Naive B cell (primary cell): ENCODE measurements at places on chromosomes 3 and 15.

DNA sequence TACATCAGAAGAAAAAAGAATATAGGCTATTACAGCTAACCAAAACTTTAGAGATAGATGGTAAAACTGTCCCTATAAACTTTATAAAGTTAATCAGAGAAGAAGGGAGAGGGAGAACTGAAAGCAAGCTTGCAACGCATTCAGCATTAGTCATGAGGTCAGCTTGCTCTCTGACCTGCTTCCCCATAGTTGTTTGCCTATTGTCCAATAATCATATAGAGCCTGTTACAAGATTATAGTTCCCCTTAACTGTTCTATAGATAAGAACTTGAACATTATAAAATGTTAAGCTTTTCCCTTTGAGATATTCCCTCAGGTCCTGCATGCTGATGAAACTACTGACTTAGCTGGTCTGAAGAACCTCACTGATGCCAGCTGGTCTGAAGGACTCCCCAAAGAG lies 74.5 kb downstream of the CPNE4 start:
- DNase-seq: no peak

DNA sequence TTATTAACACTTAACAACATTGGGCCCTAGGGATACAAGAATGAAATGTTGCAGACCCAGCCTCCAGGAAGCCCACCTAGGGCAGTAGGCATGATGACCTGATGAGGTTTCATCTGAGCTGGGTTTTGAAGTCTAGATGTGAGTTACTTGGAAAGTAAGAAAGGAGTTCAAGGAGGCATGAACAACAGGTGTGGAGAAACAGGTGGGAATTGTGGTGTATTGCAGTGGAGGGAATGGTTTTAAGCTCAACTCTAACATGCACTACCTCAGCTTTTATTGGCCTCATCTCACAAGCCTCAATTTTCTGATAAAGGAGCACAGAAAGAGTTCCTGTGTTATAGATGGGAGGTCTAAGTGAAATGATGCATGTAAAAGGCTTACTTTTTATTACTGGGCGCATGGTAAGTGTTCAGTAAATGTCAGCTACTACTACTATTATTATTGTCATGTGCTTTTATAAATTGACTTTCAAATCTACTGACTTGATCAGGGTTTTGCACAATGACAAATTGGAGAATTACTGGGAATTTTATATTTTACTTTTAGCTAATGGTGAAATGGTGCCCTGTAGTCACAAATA lies 19.3 kb downstream of the SCAANT1 start:
- no peak for DNase-seq

DNA sequence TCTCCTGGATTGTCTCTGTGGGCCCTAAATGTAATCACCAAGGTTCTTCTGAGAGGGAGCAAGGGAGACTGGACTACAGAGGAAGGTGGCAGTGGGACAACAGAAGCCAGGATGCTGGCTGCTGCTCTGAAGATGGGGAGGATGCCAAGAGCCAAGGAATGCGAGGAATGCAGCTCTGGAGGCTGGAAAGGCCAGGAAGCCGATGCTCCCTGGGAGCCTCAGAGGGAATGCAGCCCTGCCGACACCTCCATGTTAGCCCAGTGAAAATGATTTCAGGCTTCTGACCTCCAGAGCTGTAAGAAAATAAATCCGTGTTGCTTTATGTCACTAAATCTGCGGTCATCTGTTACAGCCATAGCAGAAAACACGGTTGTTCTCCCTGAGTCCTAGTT lies 44.1 kb downstream of the UMPS start:
- no peak for DNase-seq

GRCh38 chr15:69459066-69459465 lies 6.4 kb downstream of the RPLP1 start:
- no peak for DNase-seq

GRCh38 chr3:138113326-138113725 lies 2.1 kb downstream of the DZIP1L start:
- no peak for DNase-seq

- DNase-seq: no peak
Observed at GRCh38 chr15:56241374-56242105, 2.1 kb downstream of the RFX7 start.

- DNase-seq: no peak
Observed at GRCh38 chr3:42764561-42765295, 8.3 kb downstream of the CCDC13 start.

DNA sequence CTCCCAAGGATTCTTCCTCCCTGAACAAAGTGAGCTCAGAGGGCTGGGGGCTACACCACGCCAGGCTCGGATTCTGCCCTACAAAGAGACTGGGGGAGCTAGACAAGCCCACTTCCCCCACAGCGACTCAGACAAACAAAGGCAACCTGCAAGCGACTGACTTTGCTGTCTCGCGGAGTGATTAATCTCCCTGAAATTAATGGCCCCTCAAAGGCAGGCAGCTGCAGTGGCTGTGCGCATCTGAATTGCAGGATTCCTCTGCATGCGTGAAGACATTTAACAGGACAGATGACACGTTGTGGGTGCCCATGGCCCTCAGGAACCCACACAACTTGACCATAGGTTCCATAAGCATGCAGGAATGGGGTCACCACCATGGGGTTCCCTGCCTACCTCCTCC lies 18.4 kb downstream of the CTXND1 start:
- no peak for DNase-seq

DNA sequence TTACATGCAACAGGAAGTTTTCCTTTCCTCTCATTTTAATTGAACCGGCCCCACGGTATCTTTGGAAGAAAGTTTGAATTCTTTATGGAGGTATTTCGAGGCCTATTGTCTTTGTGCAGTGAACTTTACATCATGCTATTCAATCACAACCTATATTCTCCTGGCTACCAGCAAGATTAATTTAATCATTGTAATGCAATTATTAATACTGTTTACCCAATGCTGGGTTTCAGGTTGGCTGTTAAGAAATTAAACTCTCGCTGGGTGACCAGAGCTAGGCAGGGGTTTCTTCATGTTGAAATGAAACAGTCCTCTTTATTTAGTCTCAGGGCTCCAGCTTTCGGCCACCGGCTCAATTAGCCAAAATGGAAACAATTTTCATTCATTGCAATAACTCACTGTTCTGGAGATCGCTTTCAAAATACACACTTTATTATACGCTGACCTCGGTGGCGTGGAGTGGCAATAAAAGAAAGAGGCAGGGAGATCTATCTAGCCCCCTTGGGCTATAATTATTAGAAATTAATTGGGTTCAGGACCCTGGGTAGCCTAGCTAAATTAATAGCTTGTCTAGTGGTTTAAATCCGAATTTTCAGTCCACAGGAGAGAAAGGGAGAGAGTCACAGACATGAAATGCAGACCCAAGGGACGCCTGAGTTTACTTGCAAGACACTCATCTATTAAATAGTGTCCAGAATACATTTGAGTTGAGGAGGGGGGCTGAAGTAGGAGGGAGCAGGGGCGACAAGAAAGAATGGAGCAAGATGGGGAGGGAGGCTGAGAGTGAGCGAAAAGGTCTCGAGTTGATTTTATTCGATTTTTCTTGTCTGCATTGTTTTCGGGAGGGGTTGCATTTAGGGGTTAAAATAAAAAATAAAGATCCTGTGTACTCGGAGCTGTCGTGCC lies 3.9 kb upstream of the MECOM start:
- no peak for DNase-seq

- no peak for DNase-seq
Observed at GRCh38 chr3:30623351-30623750, 16.9 kb downstream of the TGFBR2 start.

DNA sequence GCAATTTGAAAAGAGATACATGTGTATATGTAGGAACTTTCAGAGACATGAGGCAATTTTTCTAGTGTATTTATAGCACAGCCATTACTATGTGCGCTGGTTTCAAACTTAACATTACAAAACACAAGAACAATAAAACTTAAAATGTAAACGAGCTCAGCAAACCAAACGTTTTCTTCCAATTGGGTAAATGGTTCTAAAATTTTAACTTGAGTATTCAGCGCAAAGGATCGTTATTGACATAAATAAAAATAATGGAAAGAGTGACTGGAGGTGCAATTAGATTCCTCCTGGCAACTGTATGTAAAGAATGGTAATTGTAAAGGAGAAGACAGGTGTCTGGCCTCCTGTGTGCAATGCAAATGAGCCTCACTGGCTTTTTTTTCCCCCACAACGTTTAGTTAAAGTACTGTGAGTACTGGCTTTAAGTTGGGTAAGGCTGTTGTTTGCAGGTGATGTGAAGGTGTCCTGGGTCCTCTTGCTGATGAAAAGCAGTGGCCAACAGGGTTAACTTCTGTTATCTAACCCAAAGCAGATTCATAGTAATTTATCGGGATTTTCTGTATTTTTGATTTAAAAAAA lies 14.1 kb upstream of the GADL1 start:
- DNase-seq: no peak

DNA sequence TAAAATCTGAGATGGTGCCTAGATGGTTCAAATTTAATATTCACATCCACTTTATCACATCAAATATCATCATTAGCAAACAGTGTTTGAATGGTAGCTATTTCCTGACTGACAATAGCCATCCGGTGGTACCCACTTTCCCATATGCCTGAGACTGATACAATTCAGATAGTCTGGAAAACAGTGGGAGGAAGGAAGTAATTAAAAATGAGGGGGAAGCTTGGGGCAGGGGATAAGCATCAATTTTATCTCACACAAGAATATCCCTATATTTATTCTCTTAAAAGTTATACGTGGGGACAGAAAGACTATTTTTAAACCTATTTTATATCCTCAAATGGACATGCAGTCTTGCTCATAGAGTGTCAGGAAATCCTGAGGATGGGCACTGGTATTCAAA lies 122.5 kb upstream of the GAP43 start:
- no peak for DNase-seq

DNA sequence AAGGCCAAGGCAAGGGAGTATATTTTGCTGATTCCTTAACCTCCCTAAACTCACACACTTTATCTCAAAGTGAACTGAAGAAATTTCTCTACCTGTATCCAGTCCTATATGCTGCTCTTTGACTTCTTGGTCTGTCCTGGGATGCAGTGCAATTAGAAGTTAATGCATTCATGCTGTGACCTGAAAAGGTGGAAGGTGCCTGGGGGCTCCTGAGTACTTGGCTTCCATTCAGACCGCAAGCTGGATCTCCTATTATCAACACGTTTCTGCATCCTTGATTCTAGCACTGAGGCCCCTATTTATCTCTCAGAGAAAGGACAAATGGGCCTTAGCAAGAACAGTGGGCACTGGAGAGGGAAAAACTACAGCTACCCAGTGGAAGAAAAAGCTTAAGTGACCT lies 17.7 kb upstream of the CADPS start:
- DNase-seq: no peak

GRCh38 chr15:74044267-74045110 lies 37.9 kb downstream of the GOLGA6A start:
- DNase-seq: no peak

DNA sequence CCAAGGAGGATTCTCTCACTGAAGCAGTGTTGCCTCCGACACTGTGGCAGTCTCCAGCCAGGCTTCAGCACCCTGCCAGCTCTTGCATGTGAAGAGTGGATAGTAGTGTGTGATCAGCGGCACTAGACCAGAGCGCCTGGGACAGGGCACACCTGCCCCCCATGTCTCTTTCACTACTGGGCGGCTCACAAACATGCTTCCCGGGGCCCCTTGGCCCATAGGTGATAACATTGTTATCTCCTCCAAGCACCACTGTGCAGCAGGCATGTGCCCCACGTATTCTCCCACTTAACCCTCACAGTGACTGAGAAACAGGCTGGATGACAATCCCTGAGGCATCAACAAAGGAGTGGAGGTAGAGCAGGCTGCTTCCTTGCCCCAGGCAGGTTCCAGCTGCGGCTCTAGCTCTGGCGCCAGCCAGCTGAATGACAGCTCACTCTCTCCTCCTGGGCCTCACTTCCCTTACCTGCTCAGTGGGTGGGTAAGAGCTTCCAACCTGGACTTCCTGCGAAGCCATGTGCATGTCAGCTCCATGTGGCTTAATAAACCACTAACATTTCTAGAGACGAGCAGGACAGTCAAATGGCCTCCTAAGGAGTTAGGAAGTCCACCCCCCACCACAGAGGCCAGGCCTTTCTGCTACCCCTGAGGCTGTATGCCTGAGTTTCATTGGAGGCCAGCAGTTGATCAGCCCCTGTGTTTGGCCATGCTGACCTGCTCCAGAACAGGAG lies 37.8 kb downstream of the KLF13 start:
- DNase-seq: no peak

DNA sequence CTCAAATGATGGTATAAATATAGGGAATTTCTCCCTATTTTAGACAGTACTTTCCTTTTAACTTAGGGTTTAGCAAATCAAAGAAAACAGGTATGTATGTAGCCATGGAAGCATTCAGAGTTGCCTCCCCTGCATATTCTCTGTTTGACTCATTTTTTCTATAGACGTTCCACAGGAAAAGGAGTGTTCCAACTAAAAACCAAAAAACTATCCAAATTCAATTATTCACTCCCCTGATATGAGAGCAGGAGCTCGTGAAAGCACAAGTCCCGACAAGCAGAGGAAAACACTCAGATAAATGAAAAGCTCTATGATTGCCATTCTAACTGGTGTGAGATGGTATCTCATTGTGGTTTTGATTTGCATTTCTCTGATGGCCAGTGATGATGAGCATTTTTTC lies 119.5 kb downstream of the FRMD5 start:
- DNase-seq: no peak

DNA sequence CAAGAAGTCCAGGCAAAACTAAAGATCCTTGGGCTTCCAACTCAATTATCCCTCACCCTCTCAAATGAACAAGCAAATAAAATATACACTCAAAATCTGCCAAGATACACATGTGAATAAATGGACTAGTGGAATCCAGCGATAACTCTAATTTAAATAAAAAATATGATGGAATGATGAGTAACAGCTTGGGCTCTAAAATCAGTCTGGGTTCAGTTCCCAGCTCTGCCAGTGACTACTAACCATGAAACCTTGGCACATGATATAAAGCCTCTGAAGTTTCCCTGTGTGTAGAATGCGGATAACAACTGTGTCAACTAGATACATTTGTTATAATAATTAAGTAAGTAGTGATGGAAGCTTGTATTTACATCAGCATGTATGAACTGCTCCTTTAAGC lies 81.3 kb downstream of the CADPS start:
- no peak for DNase-seq

- no peak for DNase-seq
Observed at GRCh38 chr3:107068980-107069379, 308.3 kb upstream of the CCDC54 start.

- peak; percentile 38 for DNase-seq
Observed at GRCh38 chr15:85854345-85855097, 59.8 kb upstream of the KLHL25 start.

DNA sequence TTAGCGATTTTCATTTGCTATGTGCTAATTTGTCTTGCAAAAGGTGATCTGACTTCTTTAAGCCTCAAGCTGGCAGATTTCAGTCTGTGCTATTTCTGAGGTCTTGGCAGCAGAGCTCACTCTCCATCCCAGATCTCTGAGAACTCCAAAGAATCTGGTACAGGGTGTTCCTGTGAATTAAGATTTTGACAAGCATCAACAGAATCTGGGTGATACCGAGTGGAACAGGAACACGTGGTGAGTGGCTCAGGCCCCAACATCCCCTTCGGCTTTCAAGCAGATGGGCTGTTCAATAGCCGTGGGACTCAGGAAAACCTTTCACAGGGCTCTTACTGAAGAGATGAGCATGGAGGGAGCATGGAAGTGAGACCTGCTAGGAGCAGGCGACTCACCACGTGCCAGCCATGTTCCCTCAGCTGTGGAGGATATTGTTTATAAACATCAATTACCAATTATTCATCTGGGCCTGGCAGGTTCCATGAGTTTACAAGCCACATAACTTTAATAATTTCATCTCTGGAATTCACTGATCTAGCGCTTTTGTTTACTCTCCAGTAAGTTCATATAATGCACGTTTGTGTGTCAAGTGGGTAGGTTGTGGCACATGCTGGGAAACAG lies 103.4 kb upstream of the SELENOK start:
- DNase-seq: no peak

GRCh38 chr15:85497172-85497569 lies 116.8 kb downstream of the AKAP13 start:
- DNase-seq: no peak

GRCh38 chr15:40245666-40246450 lies 7.0 kb downstream of the PAK6 start:
- no peak for DNase-seq
